Bronchial smooth muscle cell (primary cell): ENCODE measurements at places on chromosomes 7 and 10. TPM values are rescaled to one million over a fixed set of nuclear protein-coding genes. Genes with fewer than 3 reads are reported as not detected.

FBXO24 gene
- 0.43 and 0.47 TPM in 2 replicates for total RNA-seq

TBX20 gene
- total RNA-seq, result not detected in 2 replicates

NPSR1 gene
- total RNA-seq, result not detected in 2 replicates

ACTL6B gene
- not detected in 2 replicates for total RNA-seq

GNGT1 gene
- not detected in 2 replicates for total RNA-seq

ACTR3C gene
- total RNA-seq, result 0.26 and 2.0 TPM in 2 replicates

GNAT3 gene
- not detected in 2 replicates for total RNA-seq

ORC5 gene
- 13.0 and 14.3 TPM in 2 replicates for total RNA-seq

CASP2 gene
- total RNA-seq, result 7.3 and 9.3 TPM in 2 replicates

CLDN3 gene
- under 0.01 TPM in 1 of 2 replicates, not detected in the other for total RNA-seq

TMEM130 gene
- 0.69 and 1.3 TPM in 2 replicates for total RNA-seq

NANOS1 gene
- 0.09 and 0.32 TPM in 2 replicates for total RNA-seq

CPA2 gene
- total RNA-seq, result under 0.01 TPM in 1 of 2 replicates, not detected in the other

SFTPA2 gene
- not detected in 2 replicates for total RNA-seq

POT1 gene
- total RNA-seq, result 32.6 and 35.2 TPM in 2 replicates

CAMK2B gene
- total RNA-seq, result 0.17 TPM in 1 of 2 replicates, not detected in the other

CPA5 gene
- under 0.01 TPM in 1 of 2 replicates, not detected in the other for total RNA-seq

OR2A1 gene
- total RNA-seq, result 0.09 TPM in 1 of 2 replicates, not detected in the other

EN2 gene
- under 0.01 TPM in 1 of 2 replicates, not detected in the other for total RNA-seq

ZNF735 gene
- not detected in 2 replicates for total RNA-seq

CHST3 gene
- total RNA-seq, result 13.4 and 16.9 TPM in 2 replicates

FKBP6 gene
- total RNA-seq, result not detected in 2 replicates

DYDC2 gene
- under 0.01 TPM in 1 of 2 replicates, not detected in the other for total RNA-seq

WEE2 gene
- 0.17 TPM in 1 of 2 replicates, not detected in the other for total RNA-seq

PAX4 gene
- not detected in 2 replicates for total RNA-seq

MKI67 gene
- total RNA-seq, result 0.60 and 1.7 TPM in 2 replicates

IQCE gene
- 9.0 and 10.4 TPM in 2 replicates for total RNA-seq

SRGN gene
- total RNA-seq, result 47.3 and 81.2 TPM in 2 replicates

CCDC136 gene
- total RNA-seq, result 18.1 and 21.0 TPM in 2 replicates

ANLN gene
- total RNA-seq, result 2.1 and 10.9 TPM in 2 replicates

OPALIN gene
- not detected in 2 replicates for total RNA-seq

ORAI2 gene
- 27.8 and 27.9 TPM in 2 replicates for total RNA-seq

SPDYE2B gene
- total RNA-seq, result not detected in 2 replicates

NKX1-2 gene
- not detected in 2 replicates for total RNA-seq

MYH16 gene
- total RNA-seq, result not detected in 2 replicates

PIK3CG gene
- not detected in 2 replicates for total RNA-seq

NPC1L1 gene
- total RNA-seq, result under 0.01 and 0.09 TPM in 2 replicates

CCDC3 gene
- total RNA-seq, result 0.16 and 0.17 TPM in 2 replicates

LARP4B gene
- total RNA-seq, result 15.0 and 17.2 TPM in 2 replicates

ARHGAP19 gene
- 3.8 and 4.1 TPM in 2 replicates for total RNA-seq

ST8SIA6 gene
- under 0.01 TPM in 1 of 2 replicates, not detected in the other for total RNA-seq

CYP3A4 gene
- total RNA-seq, result not detected in 2 replicates

LUC7L2 gene
- 41.7 and 45.4 TPM in 2 replicates for total RNA-seq

CCL24 gene
- total RNA-seq, result not detected in 2 replicates
